ENCODE measurements at places on chromosomes 1 and 21. TPM values are rescaled to one million over a fixed set of nuclear protein-coding genes. Genes with fewer than 3 reads are reported as not detected.

- DNase-seq = no peak
These were observed 16.0 kb upstream of the GBP1 start for GRCh38 chr1:89081005-89081404.

DNA sequence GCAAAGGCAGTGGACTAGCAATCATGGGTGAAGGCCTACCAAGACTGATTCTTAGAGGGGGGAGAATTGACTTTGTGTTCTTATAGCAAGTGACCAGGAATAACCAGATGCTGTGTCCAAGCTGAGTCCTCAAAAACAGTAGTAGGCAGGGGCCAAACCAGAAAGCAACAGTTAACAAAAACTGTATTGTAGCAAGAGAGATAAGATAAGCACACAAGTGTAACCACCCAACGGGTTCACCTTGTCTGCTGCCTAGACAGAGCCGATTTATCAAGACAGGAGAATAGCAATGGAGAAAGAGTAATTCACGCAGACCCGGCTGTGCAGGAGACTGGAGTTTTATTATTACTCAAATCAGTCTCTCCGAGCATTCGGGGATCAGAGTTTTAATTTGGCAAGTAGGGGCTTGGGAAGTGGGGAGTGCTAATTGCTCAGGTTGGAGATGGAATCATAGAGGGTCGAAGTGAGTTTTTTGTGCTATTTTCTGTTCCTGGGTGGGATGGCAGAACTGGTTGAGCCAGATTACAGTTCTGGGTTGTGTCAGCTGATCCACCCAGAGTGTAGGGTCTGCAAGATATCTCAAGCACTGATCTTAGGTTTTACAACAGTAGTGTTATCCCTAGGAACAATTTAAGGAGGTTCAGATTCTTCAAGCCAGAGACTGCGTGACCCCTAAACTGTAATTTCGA, 8.3 kb upstream of the CSRP1 start:
- no peak for DNase-seq

The KIAA1614 gene
- total RNA-seq = 5.1 TPM

GRCh38 chr1:150161747-150162581, 12.2 kb downstream of the PLEKHO1 start:
- DNase-seq = no peak

The ATXN7L2 gene
- total RNA-seq = 7.4 TPM

- DNase-seq = no peak
These were observed 184.5 kb upstream of the TMEM51 start for GRCh38 chr1:14969006-14969405.

- no peak for DNase-seq
These were observed 5.6 kb downstream of the PPP1R15B start for GRCh38 chr1:204405988-204406387.

- DNase-seq = no peak
These were observed 48.2 kb downstream of the ARHGEF10L start for GRCh38 chr1:17587693-17588047.

The KCNN3 gene
- total RNA-seq = not detected

DNA sequence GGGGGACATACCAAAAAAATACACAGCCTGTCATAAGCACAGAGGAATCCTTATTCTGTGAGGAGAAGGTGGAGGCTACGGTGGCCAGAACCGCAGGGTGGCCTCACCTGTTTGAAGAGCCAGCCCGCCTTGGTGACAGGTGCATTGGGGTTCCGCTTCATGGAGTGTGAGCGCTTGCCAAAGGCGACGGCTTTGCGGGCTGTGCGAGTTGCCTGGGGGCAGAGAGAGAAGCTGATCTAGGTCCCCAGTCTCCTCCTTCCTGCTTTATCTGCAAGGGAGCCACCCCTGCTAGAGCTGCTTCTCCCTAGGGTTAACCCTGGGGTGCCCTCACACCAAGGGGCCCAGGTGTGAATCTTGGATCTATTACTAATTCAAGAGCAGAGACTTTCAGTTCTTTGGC, 54.3 kb upstream of the GOLT1A start:
- DNase-seq = no peak

The CNR2 gene
- total RNA-seq = not detected

GRCh38 chr1:109241841-109242345, 7.4 kb upstream of the CELSR2 start:
- DNase-seq = no peak

The ATF3 gene
- 18.9 TPM for total RNA-seq

DNA sequence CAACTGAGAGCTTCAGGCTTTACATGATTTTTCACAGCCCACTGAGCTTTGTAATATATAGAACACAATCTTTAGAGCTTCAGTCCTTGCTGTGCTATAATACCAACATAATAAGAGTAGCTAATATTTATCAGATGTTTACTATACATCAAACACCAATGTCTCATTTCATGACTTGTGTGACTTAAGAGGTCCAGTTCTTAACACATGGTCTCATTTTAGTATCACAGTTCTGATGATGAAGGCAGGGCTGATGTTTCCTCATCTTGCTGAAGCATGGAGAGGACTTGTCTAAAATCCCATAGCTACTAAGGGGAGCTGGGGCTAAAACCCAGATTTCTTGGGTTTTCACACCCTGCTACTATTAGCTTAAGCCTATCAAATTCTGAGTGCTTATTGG, 5.5 kb downstream of the MTR start:
- no peak for DNase-seq

GRCh38 chr1:234681065-234681464, 71.1 kb upstream of the IRF2BP2 start:
- DNase-seq = no peak

DNA sequence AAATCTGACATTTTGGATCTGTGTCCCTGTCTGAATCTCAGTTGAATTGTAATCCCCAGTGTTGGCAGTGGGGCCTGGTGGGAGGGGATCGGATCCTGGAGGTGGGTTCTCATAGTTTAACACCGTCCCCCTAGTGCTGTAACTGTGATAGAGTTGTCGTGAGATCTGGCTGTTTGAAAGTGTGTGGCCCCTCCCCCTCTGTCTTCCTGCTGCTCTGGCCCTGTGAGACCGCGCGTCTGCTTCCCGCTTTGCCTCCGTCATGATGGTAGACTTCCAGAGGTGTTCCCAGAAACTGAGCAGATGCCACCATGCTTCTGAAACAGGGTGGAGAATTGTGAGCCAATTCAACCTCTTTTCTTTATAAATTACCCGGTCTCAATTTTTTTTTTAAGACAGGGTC, 25.0 kb downstream of the AGPAT3 start:
- no peak for DNase-seq

DNA sequence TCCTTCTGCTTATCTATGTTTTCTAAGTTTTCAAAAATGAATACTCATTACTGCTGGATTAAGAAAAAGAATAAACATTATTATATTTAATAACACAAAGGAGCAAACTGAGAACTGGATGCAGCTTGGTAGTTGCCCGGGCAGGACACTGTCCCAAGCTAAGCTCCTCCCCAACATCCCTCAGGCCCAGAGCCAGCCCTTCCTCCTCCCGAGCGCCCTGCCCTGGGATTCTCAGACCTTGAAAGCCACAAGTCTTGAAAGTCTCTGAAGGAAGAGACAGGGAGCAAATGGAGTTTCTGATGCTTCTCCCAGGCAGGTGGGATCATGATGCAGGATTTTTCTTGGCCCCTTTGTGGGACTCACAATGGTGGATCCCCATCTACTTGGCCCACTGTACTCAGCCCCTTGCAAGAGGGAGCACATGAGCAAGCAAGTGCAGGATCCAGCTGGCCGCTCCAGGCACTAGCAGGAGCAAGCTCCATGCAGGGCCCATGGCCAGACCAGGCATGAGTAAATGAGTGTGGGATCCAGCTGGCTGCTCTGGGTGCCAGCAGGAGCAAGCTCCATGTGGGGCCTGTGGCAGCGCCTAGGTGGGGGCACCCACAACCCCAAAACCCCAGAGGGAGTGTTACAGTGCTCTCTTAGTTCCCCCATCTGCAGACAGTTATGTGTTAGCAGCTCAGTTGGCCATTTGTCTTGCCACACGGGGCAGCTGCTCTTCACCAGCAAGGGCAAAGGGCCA, 32.1 kb upstream of the RAB4A start:
- DNase-seq = no peak

DNA sequence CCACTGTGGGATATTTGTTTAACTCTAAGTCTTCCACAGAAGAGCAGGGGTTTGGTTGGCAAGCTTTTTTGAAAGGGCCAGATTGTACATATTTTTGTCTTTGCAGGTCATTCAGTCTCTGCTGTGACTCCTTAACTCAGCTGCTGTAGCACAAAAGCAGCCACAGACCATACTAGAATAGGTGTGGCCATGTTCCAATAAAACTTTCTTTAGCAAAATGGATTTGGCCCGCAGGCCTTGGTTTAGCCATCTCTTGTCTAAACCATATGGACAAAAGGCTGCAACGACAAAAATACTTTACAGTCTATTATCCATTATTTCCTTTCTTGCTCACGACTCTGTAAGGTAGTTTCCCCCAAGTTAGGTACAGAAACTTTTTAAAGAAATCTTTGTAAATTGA, 60.5 kb downstream of the ESRRG start:
- DNase-seq = no peak

- no peak for DNase-seq
These were observed 641.1 kb upstream of the B3GALT2 start for GRCh38 chr1:193827516-193827915.

The MAP3K21 gene
- total RNA-seq = 11.0 TPM
